ENCODE measurements at places on chromosomes 2 and 18. TPM values are rescaled to one million over a fixed set of nuclear protein-coding genes. Genes with fewer than 3 reads are reported as not detected.

RNF152 gene
- 15.2 TPM for total RNA-seq

FNDC4 gene
- 5.0 TPM for total RNA-seq

NEU2 gene
- not detected for total RNA-seq

CRYGD gene
- total RNA-seq: not detected

C1QL2 gene
- total RNA-seq: not detected
